ENCODE measurements at places on chromosomes 5 and 9.

- no peak for DNase-seq
These were observed 2.9 kb downstream of the ANKDD1B start for GRCh38 chr5:75614176-75614575.

DNA sequence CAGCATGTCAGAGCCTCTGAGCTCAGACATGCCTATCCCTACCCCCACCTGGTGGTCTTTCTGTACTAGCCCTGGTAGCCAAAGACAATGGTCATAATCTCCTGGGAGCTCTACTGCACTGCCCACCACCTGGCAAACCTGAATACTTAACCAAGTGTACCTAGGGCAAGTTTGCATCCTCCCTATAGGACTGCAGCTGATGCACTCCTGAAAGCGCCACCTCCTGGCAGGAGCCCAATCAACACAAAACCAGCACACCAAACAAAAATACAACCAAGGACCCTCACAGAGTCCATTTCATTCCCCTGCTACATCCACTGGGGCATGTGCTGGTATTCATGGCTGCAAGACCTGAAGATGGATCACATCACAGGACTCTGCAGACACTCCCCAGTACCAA is 14.8 kb upstream of the FAM174A start:
- DNase-seq = no peak

DNA sequence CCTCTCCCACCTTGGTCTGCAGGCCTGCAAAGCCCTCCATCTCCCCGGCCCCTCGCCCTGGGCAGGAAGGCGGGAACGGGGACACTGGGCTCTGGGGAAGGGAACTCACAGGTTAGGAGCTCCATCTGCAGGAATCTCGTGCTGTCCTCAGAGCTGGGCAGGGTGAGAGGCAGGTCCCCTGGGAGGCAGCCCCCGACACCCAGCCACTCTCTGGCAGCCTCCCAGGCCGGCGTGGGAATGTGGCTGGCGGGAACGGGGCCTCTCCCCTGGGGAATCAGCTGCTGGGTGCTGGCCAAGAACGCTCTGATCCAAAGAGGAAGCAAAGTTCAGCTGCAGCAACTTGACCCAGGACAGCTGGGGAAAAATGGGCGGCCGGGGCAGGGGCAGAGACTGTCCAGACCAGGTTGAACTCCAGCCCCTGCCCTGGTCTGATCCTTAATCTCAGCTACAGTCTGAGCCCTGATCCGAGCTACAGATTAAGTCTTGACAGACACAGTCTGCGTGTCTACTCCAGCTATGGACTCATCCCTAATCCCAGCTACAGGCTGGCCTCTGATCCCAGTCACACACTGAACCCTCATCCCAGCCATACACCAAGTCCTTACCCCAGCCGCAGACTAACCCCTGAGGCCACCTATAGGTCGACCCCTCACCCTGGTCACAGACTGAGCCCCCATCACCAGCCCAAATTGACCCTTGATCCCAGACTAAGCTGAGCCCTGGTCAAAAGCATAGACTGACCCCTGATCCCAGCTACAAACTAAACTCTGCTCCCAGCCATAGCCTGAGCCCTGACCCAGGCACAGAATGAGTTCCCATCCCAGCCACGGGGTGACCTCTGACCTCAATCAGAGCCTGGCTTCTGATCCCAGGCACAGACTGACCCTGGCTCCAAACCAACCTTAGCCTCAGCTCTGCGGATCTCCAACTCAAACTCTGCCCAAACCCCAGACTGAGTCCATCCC is 37.3 kb upstream of the EGFL7 start:
- DNase-seq = no peak

- no peak for DNase-seq
These were observed 607 bp downstream of the UQCRQ start for GRCh38 chr5:132867046-132867451.

GRCh38 chr5:172412724-172413286 is 41.5 kb downstream of the SH3PXD2B start:
- DNase-seq = no peak

- DNase-seq = peak; percentile 59
These were observed 141.5 kb downstream of the RMI1 start for GRCh38 chr9:84121991-84122523.

GRCh38 chr9:131020388-131020787 is 11.4 kb downstream of the LAMC3 start:
- no peak for DNase-seq

DNA sequence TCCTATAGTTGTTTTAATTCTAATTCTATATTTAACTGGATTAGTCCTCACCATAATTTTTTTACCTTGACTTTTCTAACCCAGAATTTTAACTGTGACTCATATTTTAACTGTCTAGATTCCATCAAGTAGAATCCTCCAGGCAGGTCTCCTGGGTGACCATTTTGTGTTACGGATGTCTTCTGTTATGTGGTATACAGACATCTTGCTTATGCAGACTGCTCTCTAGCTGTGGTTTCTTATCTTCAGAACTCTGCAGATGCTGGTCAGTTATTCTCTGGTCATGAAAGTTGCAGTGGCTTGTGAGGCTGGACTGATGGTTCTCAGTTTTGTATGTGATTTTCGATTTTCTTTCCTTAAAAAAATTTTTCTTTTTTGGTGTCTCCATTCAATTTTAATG is 139.4 kb downstream of the ATG10 start:
- no peak for DNase-seq

DNA sequence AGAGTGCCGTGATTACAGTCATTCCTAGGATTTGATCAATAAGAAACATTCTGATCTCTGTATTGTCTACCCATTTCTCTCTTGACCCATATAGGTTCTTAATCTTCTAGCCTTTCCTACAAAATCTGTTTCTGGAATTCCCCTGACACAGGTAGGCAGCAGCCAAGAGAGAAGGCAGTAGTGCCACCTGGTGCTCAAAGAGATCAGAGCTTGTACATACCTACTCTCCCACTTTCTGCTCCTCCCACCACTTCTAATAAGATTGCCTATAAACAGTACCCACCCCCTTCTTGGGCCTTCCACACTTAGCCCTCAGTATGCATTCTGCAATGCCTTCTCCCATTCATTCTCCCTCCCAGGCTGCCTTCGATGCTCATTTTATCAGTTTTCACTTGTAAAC is 117.4 kb upstream of the RORB start:
- no peak for DNase-seq

DNA sequence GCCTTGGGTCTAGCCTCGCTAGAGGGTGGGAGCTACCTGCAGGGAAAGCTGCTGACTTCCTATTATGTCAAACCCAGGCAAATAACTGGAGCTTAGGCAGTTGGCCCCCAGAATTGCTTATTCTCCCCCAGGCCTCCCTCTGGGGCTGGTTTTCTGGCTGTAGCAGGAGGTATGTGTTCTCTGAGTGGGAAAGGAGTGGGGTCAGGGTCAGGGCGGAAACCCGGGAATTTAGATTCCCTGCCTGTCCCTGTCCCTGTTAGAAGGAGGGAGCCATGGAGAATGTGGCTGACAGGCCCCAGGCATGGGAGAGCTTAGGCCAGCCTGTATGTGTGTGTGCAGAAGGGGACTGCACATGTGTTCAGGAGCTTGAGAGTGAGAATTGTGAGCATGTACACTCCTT is 13.6 kb upstream of the CXXC5 start:
- no peak for DNase-seq

DNA sequence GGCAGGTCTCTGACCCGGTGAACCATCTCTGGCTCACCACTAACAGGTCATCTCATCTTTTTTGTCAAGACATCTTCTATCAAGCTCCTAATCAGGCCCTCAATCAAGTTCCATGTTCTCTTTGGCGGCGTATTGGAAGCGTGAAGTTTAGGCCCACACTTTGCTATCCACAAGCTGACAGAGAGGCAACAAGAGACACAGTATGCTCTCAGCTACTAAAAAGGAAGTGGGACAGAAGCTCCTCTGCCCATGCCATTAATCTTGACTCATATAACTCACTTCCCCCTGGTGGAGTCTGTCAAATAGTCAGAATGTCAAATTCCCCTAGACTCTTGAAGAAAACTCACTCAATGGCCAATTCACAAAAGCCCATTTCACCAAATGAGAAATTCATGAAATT is 77.6 kb upstream of the TMC1 start:
- no peak for DNase-seq

DNA sequence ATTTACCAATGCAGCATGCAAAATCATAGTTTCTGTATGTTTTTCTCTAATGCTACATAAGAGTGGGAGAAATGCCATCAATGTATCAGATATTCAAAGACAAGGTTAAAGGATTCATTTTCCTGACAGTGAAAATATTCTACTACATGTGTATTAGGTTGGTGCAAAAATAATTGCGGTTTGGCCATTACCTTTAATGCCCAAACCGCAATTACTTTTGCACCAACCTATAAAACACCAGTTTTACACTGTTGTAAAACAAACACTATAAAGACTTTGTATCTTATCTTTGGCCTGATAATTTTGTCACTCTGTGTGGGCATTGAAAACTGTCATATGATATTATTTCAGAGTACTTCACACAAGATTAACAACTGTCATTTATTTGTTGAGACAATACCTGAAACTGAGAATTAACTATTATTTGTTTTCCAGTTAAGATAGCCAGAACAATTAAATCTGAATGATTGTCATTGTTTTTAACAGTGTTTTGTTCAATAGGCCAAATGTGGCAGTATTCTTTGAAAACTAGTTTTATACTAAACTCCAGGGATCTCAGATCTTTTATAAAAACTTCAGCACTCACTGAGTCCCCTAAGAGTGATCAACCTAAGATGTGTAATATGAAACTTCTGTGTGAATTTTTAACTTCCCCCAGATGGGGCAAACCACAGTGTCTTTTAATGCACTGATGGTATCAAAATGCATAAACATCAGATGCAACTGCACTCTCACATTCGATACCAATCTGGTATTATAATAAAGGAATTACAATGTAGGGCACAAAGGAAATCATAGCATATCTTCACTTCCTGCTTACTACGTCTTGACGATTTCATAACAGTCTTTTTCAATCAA is 53.8 kb upstream of the FBN2 start:
- DNase-seq = no peak

- DNase-seq = no peak
These were observed 7.9 kb downstream of the MTRR start for GRCh38 chr5:7876867-7877266.

DNA sequence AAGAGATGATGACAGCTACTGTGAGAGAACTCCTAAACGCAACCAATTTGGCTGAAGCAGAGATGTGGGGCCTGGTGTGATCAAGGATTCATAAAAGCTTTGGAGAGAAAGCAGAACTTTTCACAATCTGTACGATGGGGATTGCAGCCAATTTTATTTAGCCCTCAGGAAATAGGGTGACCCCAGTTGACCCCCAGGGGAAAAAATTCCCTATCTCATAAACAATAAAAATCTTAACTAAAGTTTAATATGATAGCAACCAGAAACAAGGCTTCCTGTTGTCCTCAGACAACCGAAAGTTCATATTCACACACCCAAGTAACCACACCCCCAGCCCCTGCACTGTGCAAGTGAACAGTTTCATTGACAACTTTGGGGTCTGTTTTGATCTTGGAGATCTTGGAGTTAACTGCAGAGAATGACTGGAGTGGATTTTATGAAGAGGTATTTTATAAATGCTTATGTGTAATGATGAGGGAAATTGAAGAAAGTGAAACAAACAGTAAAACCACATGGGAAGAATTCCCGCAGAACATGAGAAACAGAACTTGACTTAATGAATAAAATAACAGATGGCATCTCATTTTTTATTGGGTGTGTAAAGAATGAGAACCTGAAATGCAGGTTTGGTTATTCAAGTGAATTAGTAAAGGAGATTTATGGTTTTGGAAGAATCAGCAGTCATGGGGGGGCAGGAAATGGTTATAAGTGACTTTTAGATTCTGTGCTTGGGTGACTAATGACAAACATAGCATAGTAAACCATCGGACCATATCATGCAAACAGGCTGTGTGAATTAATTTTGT is 94.5 kb downstream of the PDE4D start:
- peak; percentile 71 for DNase-seq

DNA sequence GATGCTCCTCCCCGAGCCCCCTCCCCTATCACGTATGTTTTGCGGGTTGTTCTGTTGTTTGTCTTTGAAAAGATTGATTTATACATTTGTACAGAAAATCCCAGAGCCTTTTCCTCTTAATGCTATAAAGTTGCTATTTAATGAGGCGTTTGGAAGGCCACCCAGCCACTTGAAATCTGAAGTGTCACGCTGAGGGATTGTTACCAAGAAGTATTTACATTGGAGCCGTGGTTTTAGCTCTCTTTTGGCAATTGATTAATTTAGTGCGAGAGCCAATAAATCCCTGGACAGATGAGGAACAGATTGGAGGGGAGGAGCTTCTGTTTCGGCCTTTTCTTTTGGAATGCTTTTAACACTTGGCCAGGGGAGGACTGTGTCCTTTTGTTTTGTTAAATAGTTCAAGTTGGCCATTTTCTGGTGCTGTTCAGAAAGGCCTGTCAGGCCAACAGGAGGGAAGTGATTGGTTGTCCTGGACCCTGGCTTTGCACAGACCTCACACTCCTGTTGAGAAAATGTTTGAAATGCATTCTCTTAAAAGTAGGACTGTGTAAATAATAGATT is 250.2 kb downstream of the PDZD2 start:
- peak; percentile 61 for DNase-seq

DNA sequence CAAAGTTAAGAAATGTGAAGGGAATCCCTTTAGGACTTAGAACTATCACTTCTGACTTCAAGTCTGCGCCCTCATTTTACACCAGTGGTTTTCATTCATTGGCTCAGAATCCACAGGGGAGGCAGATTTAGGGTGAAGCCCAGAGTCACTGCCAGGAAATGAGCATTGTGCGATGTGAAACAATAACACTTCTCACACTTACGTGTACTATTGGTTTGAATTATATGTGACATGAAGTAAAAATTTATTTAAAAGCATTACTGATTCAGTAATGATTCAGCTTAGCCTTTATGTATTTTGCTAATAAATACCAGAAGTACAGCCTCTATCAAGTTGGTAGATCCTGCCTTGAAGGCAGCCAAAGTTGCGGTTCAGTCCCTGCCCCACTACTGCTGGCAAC is 98.6 kb downstream of the PAM start:
- DNase-seq = no peak

GRCh38 chr5:96226941-96227552 is 206.0 kb downstream of the PCSK1 start:
- no peak for DNase-seq

DNA sequence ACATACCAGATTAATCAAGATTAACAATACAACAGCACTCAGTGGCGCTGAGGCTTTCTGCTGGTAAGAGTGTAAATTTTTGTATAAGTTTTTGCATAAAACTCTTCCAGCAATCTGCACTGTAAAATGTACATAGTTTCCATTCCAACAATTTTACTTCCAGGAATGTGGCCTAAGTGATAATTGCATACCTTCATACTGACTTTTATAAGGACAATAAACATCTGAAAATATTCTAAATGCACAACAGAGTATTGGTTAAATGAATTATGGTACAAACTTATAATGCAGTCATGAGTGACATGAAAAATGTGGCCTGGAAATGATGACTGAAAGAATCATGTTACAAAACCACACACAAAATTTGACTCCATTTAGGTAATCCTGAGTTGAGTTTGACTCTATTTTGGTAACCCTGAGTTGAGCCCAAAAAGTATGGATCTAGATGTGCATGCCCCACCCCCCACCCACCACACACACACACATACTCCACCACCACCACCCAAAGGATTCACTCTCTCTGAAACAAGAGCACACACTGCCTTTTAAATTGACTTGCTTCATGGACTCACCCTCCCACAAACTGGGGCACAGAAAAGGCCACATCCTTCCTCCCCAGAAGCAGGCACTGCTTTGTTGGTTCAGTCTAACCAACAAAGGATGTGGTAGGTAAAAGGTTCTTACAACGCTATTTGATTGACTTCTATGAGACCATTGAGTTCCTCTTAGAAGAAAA is 137.6 kb downstream of the SUSD1 start:
- no peak for DNase-seq
